ENCODE measurements at places on chromosomes 5 and 9.

GRCh38 chr5:148995791-148996190 is 67.1 kb downstream of the SH3TC2 start:
- DNase-seq: no peak

GRCh38 chr5:173653822-173654523 is 37.5 kb upstream of the BOD1 start:
- no peak for DNase-seq

DNA sequence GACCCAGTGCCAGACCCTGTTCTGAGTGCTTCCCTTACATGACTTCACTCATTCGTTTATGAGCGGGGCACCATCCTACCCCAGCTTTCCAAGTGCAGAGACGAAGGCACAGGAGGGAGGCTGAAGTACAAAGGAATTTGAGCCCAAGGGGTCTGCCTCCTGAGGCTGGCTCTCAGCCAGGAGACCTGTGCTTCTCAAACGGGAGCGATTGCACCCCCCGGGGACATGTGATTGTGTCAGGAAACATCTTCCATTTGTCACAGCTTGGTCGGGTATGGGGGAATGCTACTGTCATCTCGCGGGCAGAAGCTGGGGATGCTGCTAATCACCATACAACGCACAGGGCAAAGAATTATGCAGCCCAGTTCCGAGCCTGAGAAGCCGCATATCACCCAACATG is 23.9 kb downstream of the ADCY2 start:
- DNase-seq: no peak

- DNase-seq: no peak
Observed at GRCh38 chr5:428219-428618, 14.8 kb upstream of the EXOC3 start.

DNA sequence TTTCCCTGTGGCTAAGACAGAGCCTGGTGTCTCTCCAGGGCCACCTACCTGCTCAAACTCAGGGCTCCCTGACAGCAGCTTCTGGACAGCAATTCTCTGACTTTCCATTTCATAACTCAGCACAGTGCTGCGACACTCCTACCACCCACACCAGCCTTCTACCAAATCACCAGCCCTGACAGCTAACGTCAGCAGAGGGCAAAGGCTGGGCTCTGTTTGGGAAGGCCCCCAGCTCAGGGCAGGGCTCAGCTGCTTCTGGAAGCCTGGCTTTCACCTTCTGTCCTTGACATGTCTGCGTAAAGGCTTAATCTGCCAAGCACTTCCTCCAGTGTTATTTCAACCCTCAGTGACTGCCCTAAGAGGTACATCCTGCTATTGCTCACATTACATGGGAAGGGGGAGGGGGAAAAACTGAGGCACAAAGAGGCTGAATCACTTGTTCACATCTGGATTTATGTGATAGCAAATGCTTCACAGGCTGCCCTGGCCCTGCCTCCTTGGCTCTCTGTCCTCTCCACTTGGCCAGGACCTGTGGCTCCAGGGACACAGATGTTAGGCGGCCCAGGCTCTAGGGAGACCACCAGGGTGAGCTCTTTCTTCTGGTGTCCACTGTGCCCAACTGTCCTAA is 102.5 kb upstream of the PANK3 start:
- DNase-seq: no peak

DNA sequence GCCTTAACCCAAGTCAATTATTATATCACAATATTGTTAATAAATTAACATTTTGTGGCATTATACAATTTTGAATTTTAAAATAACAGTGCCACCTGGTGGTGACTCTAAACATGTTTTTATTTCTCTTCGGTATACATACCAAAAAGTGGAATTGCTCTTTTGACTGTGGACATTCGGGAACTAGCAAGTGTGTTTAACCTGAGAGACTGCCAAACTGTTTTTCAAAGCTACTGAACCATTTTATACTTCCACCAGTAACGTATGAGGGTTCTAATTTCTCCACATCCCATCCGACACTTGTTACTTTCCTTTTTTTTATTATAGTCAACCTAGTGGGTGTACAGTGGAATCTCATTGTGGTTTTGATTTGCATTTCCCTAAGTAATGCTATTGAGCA is 18.3 kb upstream of the HSDL2 start:
- DNase-seq: peak; percentile 60

DNA sequence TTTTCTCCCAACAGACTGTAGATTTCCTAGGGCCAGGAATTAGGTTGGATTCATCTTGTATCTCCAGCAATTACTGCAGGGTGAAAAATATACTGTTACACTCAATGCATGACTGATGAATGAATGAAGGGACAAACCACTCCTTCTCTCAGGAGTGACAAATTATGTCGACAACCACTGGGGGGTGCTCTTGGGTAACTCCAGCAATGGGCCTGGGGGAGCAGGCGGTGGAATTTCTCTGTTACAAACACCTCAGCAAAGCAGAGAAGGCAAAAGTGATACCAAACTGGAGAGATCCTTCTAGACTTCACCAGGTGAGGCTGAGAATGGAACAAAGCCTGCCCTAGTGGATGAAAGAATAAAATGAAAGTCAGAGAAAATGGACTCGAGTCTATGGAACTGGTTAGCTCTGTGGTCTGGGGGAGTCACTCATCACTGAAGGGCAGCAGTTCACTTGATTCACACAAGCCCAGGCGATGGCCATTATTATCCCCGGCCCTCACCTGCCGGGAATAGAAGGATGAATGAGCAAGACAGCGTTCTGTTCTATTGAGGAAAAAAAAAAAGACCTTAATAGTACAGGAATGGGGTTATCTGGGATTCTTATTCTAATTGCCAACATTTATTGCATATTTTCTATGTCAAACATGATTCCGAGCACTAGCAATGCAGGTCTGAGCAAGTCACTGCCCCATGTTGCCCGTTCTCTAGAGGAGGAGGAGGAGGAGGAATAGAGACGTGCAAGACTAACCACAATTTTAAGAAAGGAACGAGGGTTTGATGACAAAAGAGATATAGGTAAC is 341.1 kb downstream of the ASTN2 start:
- DNase-seq: no peak

- no peak for DNase-seq
Observed at GRCh38 chr9:38431116-38431515, 6.9 kb upstream of the IGFBPL1 start.

- no peak for DNase-seq
Observed at GRCh38 chr5:31107091-31107518, 86.4 kb upstream of the CDH6 start.

DNA sequence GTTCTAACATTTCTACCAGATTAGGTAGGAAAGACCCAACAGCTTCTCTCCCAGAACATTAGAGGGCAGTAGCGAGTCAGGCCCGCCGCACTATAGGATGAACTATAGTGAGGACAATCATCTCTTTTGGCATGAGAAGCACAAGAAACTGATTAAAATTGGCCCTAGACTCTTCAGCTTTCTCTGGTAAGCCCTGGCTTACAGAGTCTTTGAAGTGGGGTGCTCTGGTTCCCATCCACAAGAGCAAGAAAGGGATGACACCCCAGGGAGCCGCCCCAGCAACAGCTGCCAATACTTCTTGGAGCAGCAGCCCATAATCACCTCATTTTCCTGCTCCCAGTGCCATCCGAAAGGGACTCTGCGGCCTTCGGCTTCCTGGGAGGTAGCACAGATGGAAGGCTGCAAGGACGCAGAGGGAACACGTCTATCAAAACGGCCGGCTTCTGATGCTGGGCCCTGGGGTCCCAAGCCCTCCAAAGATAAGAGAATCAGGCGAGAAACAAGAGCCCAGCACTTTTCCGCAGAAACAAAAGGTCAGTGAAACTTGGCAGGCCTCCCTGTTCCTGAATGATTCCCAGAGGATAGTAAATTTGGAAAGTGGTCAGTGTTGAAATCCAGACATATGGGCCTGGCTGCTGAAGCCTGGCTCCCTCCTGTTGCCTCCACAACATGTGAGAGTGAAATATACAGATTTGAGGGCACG is 69.3 kb downstream of the HSD17B3 start:
- no peak for DNase-seq

GRCh38 chr5:68995845-68996545 is 97.8 kb upstream of the SLC30A5 start:
- no peak for DNase-seq

DNA sequence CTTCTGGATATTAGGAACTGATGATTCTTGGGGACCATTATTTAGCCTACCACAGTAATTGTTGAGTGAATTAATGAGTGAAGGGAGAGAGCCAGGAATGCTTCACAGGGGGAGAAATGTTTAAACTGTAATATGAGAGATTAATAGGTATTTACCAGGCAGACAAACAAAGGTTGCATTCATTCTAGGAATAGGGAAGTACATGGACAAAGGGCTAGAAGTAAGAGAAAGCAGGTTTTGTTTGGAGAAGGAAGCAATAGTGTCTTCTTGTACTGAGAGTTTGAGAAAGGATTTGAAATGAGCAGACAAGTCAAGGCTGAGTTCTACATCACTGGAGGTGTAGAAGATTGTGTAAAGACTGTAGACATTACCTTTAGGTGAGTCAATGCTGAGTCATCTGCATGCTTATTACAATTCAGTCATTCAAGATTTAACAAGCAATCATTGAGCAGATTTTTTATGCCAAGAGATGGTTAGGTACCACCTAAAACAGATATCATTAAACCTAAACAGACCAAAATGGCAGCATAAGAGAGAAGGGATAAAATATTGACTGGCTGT is 8.0 kb downstream of the TAF1L start:
- DNase-seq: no peak

DNA sequence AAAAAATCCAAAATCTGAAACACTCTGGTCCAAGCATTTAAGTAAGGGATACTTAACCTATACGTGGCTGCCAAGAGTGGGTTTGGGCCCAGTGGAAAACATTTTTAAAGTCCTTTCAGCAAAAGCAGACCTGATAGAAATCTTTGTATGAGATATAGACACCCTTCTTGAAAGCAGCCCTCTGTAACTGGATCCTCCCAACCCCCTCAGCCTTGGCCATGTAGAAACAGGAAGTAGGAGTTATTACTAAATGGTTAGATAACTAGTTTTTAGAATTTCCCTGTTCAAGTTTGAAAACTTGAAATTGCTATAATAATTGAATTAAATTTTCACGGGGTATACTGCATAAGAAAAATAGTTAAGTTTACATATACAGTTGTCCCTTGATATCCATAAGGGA is 111.3 kb upstream of the PCA3 start:
- no peak for DNase-seq

DNA sequence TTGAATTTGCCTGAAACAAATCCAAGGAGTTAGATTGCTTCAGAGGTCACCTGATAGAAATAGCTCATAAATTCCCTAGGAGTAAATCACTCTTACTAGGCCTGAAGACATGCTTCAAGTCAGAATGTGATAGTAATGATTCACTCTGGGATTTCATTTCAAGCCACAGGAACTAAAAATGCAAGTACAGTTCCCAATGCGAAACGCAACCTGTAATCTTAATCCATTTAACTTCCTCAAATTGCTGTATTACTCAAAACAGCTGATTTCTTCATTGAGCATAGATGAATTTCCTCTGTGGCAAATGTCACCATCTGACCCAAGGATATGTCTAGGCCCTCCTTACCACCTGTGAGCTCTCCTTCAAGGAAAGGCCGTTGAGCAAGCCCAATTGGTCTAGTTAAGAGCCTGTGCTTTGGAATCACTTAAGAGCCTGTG is 32.1 kb upstream of the IL6ST start:
- no peak for DNase-seq

DNA sequence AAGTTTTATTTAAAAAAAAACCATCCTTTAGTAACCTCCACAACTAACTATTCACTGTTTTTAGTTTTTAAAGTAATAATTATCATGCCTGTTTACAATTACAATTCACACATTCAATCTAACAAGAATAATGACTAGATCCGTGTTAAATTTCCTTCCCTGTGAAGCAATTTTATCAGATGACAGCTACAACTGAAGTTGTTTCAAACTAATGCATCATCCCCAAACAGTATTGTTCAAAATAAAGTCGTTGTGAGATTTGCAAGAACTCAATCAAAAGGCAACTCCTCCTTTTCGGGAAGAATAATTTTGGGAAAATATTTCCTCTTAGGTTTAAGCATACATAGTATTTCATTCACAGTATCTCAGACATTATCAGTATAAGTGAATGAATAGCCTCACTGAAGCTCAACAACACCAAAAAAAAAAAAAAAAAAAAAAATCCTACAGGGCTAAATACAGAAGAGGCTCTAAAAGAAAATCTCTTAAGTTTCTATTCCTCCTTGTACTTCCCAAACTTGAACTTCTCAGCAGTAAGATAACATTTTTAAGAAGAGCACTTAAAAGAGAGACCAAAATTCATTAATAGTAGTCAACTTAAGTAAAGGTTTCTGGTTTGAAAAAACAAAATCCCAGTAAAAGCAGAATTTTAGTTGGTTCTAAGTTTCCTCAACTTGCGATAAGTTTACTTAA is 9.4 kb downstream of the C9orf72 start:
- no peak for DNase-seq

- DNase-seq: no peak
Observed at GRCh38 chr5:42462083-42462482, 38.8 kb downstream of the GHR start.

DNA sequence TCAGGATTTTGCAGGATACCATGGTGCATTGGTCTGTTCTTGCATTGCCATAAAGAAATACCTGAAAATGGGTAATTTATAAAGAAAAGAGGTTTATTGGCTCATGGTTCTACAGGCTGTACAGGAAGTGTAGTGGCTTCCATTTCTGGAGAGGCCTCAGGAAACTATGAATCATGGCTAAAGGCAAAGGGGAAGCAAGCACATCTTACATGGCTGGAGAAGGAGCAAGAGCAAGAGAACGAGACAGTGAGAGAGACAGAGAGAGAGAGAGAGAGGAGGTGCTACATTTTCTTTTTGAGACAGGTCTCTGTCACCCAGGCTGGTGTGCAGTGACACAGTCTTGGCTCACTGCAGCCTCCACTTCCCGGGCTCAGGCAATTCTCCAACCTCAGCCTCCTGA is 43.9 kb downstream of the P4HA2 start:
- DNase-seq: no peak

GRCh38 chr9:106577121-106577520 is 285.8 kb upstream of the ZNF462 start:
- no peak for DNase-seq

GRCh38 chr5:10173716-10174115 is 76.0 kb downstream of the ATPSCKMT start:
- DNase-seq: no peak

DNA sequence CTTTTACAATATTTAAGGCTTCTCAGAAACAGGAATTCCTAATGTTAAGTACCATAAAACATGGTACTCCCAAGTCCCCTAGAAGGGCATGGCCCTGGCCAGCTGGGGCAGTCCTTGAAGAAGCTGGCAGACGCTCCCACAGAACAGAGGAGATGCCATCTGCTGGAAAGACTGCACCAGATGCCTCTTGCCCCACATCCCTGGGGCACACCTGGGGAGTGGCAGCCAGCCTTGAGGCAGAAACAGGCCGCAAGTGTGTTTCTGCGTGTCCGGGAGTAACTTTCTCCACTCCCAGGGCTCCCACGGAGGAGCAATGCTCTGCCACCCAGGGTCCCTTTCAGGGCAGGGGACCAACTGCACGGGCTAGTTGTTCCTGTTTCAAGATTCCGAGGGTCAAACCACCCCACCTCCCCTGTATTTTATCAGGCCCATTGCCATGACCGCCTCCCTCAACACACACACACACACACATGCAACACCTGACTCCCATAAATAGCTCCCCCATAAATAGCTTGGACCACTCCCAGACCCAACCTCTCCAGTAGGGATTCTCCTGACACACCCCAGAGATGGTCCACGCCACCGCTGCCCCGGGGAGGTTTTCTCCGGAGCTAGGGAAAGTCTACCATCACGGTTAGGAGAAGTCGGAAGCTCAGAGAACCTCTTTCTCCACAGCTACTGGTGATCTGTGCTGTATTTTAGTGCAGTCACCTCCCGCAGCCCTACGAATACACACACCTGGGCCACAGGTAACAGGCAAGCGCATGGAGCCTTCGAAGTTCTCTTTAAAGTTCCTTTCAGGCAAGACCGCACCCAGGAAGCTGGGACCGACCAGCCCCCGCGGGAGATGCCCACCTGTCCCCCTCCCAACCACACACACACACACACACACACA is 1.5 kb downstream of the SPOCK1 start:
- DNase-seq: no peak
